ENCODE measurements at places on chromosomes 1 and 21. TPM values are rescaled to one million over a fixed set of nuclear protein-coding genes. Genes with fewer than 3 reads are reported as not detected.

GRCh38 chr1:2575801-2576663, 10.5 kb upstream of the PRXL2B start:
- no peak for DNase-seq
- peak overlapping the region; percentile 67 for H3K27ac ChIP-seq
- peaks cover 15% of the 10 kb centered on the region for H3K4me1 ChIP-seq
- H3K4me3 ChIP-seq: no peak overlapping the region
- no peaks in the 10 kb centered on the region for H3K36me3 ChIP-seq
- peaks cover 14% of the 10 kb centered on the region for H3K27me3 ChIP-seq

HNRNPU gene
- 292 TPM for total RNA-seq

INSRR gene
- not detected for total RNA-seq

- no peak overlapping the region for H3K4me3 ChIP-seq
- peaks cover 98% of the 10 kb centered on the region for H3K27me3 ChIP-seq
- H3K4me1 ChIP-seq: no peaks in the 10 kb centered on the region
- no peak overlapping the region for H3K27ac ChIP-seq
Measured at GRCh38 chr21:41712730-41713129, 54.1 kb downstream of the RIPK4 start.

OR11L1 gene
- total RNA-seq: not detected

DNA sequence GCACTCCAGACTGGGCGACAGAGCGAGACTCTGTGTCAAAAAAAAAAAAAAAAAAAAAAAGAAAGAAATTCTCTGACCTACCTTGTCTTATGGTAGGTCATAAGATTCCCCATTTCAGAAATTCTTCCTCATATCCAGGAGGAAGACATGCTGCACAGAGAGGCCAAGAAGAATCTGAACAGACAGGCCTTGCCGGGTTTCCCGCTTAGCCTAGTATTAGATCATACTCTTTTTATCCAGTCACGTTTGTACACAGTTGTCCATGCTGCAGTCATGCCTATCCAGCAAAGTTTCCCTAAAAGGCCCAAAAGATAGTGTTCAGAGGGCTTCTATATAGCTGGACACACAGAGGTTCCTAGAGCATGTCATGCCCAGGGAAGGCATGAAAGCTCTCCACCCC, 93.6 kb upstream of the CHODL start:
- H3K4me3 ChIP-seq: no peak overlapping the region
- H3K36me3 ChIP-seq: no peaks in the 10 kb centered on the region
- H3K27me3 ChIP-seq: no peaks in the 10 kb centered on the region

GRCh38 chr1:229094476-229095311, 176.2 kb upstream of the RAB4A start:
- H3K27me3 ChIP-seq: no peaks in the 10 kb centered on the region
- H3K4me1 ChIP-seq: peaks cover 9% of the 10 kb centered on the region
- no peak overlapping the region for H3K4me3 ChIP-seq
- no peak overlapping the region for H3K27ac ChIP-seq
- DNase-seq: no peak

- no peaks in the 10 kb centered on the region for H3K36me3 ChIP-seq
- H3K4me3 ChIP-seq: no peak overlapping the region
- no peaks in the 10 kb centered on the region for H3K4me1 ChIP-seq
- H3K27ac ChIP-seq: no peak overlapping the region
- no peaks in the 10 kb centered on the region for H3K27me3 ChIP-seq
- no peak for DNase-seq
Measured at GRCh38 chr1:24903955-24904730, 25.9 kb downstream of the RUNX3 start.

GPR161 gene
- 22.4 TPM for total RNA-seq

RGS18 gene
- 0.83 TPM for total RNA-seq

DNA sequence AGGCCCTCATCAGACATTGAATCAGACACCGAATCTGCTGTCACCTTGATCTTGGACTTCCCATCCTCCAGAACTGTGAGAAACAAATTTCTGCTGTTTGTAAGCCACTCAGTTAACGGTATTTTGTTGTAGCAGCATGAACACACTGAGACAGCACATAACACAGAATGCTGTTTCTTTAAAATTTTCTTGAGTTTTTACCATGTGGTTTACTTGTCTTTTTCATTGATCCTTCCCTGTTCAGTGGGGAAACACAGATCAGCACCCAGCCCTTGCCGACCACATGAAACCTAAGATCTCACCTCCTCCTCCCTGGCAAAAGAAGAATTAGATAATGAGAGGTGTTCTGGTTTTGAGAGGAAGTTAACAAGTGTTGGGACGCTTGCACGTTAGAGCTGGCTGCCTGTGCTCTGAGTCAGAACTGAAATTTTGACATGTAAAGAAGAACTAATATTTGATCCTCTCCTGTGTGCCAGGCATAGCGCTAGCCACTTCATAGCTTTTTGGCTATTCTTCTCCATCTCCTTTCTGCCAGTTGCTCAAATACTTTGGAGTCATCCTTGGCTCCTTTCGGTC, 179.6 kb downstream of the DHRS3 start:
- no peaks in the 10 kb centered on the region for H3K27me3 ChIP-seq
- peaks cover 25% of the 10 kb centered on the region for H3K36me3 ChIP-seq
- H3K4me1 ChIP-seq: peaks cover 60% of the 10 kb centered on the region
- peak overlapping the region; percentile 58 for H3K27ac ChIP-seq
- DNase-seq: no peak
- no peak overlapping the region for H3K4me3 ChIP-seq

- no peak overlapping the region for H3K4me3 ChIP-seq
- no peaks in the 10 kb centered on the region for H3K4me1 ChIP-seq
- H3K36me3 ChIP-seq: no peaks in the 10 kb centered on the region
- no peak overlapping the region for H3K27ac ChIP-seq
- no peaks in the 10 kb centered on the region for H3K27me3 ChIP-seq
Measured at GRCh38 chr1:104156738-104157137, 407.0 kb downstream of the AMY1C start.

MOV10 gene
- total RNA-seq: 24.1 TPM

DNA sequence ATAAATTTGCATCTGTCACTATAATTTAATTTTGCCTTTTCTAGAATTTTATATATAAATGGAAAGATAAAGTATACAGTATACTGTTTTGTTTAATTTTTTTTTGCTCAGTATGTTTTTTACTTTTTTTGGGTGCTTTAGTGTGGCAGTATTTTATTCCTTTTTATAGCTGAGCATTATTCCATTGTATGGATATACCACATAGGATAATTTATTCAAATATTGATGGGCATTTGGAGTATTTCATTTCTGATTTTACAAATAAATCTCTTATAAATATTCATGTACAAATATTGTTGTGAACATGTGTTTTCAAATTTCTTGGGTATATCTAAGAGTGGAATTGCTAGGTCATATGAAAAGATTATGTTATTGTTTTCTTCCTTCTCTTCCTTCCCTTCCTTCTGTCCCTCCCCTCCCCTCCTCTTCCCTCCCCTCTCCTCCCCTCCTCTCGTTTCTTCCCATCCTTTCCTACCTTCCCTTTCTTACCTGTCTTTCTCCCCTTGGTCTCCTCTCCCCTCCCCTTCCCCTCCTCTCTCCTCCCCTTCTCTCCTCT, 18.5 kb downstream of the SLC35A3 start:
- DNase-seq: no peak
- H3K27ac ChIP-seq: no peak overlapping the region
- no peak overlapping the region for H3K4me3 ChIP-seq

ADAMTS5 gene
- 14.5 TPM for total RNA-seq

DNA sequence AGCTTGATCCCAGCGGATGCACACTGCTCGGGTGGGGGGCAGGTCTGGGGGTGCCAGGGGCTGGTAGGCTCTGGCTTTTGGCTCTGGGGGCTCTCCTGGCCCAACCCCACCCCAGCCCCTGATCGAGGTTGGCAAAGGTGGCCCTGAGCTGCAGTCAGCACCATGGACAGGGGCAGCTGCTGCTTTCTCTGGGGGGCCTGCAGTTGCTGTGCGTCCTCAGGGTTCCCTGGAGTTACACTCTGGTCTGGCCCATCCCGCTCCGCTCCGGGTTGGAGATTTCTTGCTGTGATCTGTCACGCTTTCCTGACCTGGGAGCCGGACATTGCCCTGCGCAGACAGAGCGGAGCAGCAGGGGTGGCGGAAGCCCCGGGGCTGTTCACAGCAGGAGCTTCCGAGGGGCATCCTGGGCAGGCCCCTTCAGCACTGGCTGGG, 8.0 kb upstream of the PLCH2 start:
- no peaks in the 10 kb centered on the region for H3K36me3 ChIP-seq

DNA sequence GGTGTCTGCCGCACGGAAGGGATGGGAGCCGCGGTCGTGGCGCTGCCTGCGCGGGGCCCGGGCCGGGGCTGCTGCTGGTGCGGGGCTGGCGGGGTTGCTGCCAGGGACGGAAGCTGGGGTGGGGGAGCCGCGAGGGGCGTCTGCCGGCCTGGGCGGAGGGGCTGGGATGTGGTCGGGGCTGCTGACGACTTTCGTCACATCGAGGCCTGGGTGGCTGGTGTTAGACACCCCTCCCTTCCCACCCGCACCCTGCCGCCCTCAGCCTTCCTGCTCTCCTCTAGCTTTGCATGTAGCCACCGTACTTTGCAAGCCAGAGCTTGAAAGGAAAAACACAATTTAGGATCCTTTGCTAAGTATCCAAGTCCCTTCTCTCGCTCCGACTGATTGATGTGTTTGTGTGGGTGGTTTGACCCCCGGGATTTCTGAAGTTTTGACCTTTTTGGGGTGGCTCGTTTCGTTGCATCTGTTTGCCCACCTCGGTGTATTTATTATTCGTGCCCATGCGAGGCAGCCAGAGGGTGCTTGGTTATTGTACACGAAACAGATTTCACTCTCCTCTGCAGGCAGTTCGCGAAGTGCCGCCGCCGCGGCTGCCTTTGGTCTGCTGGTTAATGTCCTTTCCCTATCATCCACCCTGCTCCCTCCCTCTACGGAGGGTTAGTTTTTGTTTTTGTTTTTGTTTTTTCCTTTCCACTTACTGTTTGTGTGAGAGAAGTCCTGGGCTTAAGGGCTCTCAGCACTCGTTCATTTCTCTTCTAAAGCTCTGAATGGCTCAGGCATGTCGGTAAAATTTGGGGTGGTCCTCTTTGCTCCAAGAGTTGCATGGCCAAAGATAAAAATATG, 868 bp downstream of the C1orf21 start:
- H3K36me3 ChIP-seq: no peaks in the 10 kb centered on the region
- H3K27ac ChIP-seq: peak overlapping the region; percentile 93
- DNase-seq: no peak
- H3K27me3 ChIP-seq: no peaks in the 10 kb centered on the region
- H3K4me1 ChIP-seq: peaks cover 31% of the 10 kb centered on the region

GRCh38 chr21:42694751-42695696, 41.6 kb downstream of the PDE9A start:
- peaks cover 4% of the 10 kb centered on the region for H3K4me1 ChIP-seq
- H3K27me3 ChIP-seq: no peaks in the 10 kb centered on the region
- no peak overlapping the region for H3K27ac ChIP-seq
- no peaks in the 10 kb centered on the region for H3K36me3 ChIP-seq

- H3K27me3 ChIP-seq: no peaks in the 10 kb centered on the region
- H3K27ac ChIP-seq: no peak overlapping the region
- DNase-seq: no peak
- no peak overlapping the region for H3K4me3 ChIP-seq
- H3K36me3 ChIP-seq: no peaks in the 10 kb centered on the region
Measured at GRCh38 chr21:45557616-45558043, 15.4 kb upstream of the SLC19A1 start.

- H3K27me3 ChIP-seq: no peaks in the 10 kb centered on the region
- no peaks in the 10 kb centered on the region for H3K36me3 ChIP-seq
- no peak overlapping the region for H3K4me3 ChIP-seq
- no peak overlapping the region for H3K27ac ChIP-seq
- DNase-seq: no peak
- H3K4me1 ChIP-seq: no peaks in the 10 kb centered on the region
Measured at GRCh38 chr1:111864862-111865261, 109.2 kb downstream of the DDX20 start.

GRCh38 chr1:33641104-33641830, 168.8 kb downstream of the ZSCAN20 start:
- no peak overlapping the region for H3K27ac ChIP-seq
- H3K4me3 ChIP-seq: no peak overlapping the region
- H3K27me3 ChIP-seq: no peaks in the 10 kb centered on the region
- no peak for DNase-seq
- H3K36me3 ChIP-seq: no peaks in the 10 kb centered on the region

PTGS2 gene
- total RNA-seq: 2.7 TPM

ZNF678 gene
- total RNA-seq: 5.8 TPM

GRCh38 chr21:31725202-31725839, 6.6 kb downstream of the SCAF4 start:
- H3K4me1 ChIP-seq: peaks cover 72% of the 10 kb centered on the region
- H3K27ac ChIP-seq: no peak overlapping the region
- H3K4me3 ChIP-seq: no peak overlapping the region
- no peak for DNase-seq

GRCh38 chr1:189939967-189940366, 537.7 kb downstream of the BRINP3 start:
- H3K27me3 ChIP-seq: no peaks in the 10 kb centered on the region
- H3K4me3 ChIP-seq: no peak overlapping the region
- H3K4me1 ChIP-seq: no peaks in the 10 kb centered on the region
- no peaks in the 10 kb centered on the region for H3K36me3 ChIP-seq
- H3K27ac ChIP-seq: no peak overlapping the region

DNA sequence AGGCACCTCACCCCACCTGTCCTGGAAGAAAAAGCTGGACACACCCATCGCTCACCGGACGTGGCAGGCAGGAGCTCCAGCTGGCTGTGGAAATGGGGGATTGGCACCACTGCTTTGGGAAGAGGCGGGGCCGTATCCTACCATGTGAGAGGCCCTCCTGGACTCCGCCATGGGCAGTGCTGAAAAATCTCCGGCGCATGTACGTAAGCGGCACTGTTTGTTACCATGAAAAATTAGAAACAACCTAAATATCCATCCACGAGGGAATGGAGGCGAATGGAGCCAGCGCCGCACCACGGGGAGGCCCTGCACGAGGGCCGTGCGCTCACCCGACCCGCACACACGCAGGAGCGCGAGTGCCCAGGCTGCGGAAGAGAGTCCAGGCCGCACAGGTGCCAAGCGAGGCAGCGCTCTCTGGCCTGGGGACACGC, 3.1 kb downstream of the KRTAP10-8 start:
- H3K36me3 ChIP-seq: no peaks in the 10 kb centered on the region
- H3K27ac ChIP-seq: no peak overlapping the region
- no peaks in the 10 kb centered on the region for H3K4me1 ChIP-seq
- DNase-seq: no peak

DNA sequence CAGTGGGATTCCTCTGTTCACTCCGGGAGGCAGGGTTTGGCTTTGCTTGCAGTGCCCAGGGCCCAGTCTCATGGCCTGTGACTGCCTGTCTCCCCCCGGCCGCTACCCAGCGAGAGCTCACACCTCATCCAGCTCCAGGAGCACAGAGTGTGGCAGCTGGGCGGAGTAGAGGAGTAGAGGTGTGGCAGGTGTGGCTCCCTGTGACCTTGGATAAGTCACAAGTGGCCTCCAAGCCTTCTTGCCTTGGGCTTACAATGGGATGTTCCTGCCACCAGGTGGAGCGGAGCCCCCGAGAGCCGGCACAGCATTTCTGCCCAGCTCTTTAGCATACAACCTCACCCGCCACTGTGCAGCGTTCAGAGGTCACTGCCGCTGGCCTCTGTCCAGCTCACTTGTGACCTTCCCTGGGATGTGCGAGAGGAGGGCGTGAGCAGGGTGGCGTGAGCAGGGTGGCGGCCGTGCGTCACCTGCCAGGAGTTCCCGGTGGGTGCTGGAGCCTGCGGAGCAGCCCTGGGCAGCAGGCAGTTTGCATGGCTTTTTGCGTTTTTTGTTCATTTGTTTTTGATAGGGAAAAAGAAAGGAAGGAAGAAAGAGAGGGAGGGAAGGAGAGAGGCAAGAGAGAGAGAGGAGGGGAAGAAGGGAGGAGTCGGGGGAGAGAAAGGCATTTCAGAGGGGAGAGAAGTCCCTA, 42.4 kb downstream of the CRYAA start:
- H3K4me1 ChIP-seq: peaks cover 13% of the 10 kb centered on the region
- H3K27me3 ChIP-seq: no peaks in the 10 kb centered on the region
- H3K27ac ChIP-seq: no peak overlapping the region
- H3K36me3 ChIP-seq: no peaks in the 10 kb centered on the region

GRCh38 chr1:143625886-143626285, 345.9 kb downstream of the FAM72C start:
- peaks cover 26% of the 10 kb centered on the region for H3K4me1 ChIP-seq
- H3K27me3 ChIP-seq: no peaks in the 10 kb centered on the region
- no peak for DNase-seq
- H3K27ac ChIP-seq: no peak overlapping the region
- H3K4me3 ChIP-seq: no peak overlapping the region

DDI2 gene
- 17.2 TPM for total RNA-seq

Measured in esophagus muscularis mucosa (tissue), 4 donors.